ENCODE measurements at places on chromosomes 4 and X.
A peak's percentile ranks its signal among the peaks of the same experiment; 100 is the strongest.

GRCh38 chr4:137070614-137071013 is 461.7 kb downstream of the PCDH18 start:
- no peak for DNase-seq

- no peak for DNase-seq
These were observed 73.0 kb upstream of the KLHL13 start for GRCh38 chrX:118189628-118190027.

DNA sequence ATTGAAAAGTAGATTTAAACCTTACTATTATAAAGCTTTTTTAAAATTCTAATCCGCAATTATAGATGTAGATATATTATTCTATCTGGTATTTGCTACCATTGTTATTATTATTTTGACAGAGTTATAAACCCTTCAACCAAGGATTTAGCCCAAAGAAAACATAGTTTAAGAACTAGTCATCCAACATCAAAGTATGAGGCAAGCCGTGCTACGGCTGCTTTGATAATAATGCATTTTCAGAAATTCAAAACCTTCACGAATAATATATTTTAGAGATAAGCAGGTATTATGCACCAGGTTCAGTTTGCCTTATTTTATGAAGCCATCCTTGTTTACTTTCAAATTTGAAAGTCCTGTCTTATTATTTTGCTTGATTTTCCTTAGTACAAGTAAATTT is 1501.7 kb downstream of the RAPGEF2 start:
- DNase-seq = no peak

DNA sequence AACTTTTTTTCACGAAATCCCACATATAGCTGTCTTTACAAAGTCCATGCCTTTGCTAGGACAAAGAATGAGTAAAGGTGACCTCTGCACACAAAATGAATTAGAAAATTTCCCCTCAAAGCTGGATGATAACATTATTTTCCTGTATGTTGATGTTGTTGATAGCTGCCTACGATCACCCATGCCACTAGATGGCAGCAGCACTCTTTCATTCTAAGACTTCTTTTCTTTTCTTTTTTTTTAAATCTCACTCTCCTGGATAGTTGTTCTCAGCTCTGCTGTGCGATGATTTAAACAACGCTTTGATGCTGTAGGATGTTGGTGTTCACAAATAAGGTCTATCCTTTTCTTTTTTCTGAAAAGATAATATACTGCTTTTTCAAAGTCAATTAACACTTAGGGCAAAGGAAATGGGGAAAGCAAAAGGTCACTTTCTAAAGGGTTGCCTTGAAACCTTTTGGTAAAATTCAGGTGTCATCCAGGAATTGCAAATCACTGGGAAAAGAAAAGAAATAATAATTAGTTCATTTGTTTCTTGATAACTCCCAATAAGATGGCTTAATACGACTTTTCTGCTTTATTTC is 266.8 kb downstream of the C4orf33 start:
- DNase-seq = peak; percentile 49

DNA sequence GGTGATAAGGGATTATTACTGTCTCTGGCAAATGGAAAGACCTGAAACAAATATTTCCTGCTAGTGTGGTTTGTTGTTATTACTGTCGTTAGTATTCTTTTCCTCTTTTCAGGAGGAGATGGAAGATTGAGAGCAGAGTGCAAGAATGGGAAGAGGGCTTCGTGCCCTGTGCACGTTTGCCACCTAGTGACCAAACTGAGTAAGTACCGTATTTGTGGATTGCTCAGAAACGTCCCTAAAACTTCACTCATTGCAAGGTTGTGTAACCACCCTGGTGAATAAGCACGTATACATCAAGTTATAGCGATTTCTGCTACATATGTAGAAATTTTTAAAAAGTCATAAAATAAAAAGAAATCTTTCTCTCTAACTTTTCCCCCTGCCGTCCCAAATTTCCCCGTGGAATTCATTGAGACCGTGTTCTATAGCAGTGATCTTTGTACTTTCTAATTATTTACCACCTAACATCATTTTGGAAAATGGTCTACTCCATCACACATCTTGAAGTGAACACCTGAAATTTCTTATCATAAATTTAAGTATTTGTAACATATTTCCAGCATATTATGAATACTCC is 24.3 kb downstream of the LINC00632 start:
- DNase-seq = peak; percentile 3

DNA sequence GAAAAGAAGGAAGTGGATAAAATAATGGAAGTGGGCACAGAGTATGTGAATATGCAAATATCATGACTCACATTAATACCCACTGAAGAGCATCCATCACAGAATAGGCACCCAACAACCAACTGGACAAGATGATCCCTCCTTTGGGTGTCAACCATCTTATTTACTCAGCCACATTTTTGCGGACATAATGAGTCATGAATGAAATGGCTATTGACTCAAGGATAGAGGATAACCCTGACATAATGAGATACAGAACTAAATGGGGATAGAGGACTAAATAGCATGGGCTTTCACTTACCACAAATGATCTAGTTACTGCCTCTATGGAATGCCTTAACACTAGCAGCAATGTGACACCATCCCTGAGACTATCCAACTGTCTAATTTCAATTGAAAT is 224.7 kb downstream of the ANTXR2 start:
- DNase-seq = no peak

All from CD4-positive, alpha-beta T cell treated with Interleukin-10 for 1 hour (primary cell).